CD4-positive, alpha-beta T cell treated with Interleukin-17A for 4 hours (primary cell): ENCODE measurements at places on chromosomes 7 and 10.

DNA sequence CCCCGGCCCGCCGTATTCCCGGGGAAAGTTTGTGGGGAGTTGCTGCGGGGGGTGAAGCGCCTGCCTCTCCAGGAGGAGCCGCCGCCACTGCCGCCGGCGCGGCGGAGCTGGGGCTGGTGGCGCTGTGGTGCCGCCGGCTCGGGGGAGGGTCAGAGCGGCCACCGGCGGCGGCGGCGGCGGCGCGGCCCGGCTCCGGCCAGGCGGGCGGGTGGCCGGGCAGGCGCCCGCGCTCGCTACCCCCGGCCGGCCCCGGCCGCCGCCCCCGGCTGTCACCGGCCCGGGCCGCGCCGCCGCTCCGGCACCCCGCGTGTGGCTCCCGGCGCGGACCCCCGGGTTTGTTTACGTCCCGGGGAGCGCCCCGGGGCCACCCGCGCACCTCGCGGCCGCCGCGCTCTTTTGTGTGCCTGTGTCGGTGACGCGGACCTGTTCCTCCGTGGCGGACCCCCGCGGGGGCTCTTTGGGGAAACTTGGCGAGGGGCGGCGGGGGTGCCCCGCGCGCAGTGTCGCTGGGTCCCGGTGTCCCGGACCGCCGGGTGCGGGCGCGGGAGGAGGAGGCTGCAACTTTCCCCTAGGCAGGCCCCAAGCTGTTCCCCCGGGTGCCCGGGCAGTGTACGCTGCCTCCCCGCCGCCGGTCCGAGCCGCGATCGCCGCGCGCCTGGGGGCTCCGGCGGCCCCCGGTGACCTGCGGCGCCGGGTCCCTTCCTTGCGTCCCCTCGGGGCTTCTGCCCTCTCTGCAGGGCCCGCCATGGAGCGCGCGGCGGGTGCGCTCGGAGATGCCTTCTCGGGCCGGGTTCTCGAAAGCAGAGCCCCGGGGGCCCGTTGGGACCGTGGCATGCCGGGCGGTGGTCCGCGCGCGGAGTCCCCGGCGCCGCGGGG, 593 bp upstream of the CUX1 start:
- peak; percentile 51 for DNase-seq

- no peak for DNase-seq
Observed at GRCh38 chr10:119393421-119393820, 149.1 kb downstream of the RGS10 start.

DNA sequence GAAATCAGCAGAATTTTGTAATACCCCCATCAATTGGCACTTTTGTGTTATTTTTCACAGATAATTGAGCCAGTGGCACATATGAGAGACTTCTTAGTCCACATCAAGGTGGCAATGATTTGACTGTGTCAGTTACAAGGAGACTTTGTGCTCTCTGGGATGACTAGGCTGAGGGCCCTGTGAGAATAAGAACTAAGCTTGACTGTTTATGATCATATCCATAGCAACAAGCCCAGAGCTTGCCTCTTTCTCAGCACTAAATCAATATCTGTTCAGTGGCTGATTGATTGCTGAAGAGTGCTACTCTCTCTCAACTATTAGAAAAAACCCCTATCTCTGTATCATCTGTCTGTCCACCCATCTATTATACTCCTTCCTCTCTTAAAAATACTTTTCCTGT, 185.3 kb upstream of the PLPP4 start:
- no peak for DNase-seq

DNA sequence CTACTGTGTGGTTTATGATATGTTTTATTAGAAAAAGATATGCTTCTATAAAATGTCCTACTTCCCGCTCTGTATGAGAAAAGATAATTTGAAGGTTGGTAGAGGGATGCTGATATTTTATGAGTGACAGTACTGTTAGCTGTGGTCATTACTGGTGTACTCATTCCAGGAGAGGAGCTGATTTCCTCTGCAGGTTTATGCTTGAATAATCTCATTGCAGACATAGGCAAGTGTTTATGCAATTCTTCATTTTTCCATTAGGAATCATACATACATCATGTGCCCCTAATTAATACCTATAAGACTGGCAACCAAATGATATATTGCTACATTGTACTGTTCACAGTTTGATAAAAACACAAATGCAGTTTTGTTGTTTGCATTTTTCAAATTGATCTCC, 269.4 kb downstream of the MALRD1 start:
- no peak for DNase-seq

GRCh38 chr10:117647306-117647705, 104.8 kb downstream of the EMX2 start:
- DNase-seq = no peak

DNA sequence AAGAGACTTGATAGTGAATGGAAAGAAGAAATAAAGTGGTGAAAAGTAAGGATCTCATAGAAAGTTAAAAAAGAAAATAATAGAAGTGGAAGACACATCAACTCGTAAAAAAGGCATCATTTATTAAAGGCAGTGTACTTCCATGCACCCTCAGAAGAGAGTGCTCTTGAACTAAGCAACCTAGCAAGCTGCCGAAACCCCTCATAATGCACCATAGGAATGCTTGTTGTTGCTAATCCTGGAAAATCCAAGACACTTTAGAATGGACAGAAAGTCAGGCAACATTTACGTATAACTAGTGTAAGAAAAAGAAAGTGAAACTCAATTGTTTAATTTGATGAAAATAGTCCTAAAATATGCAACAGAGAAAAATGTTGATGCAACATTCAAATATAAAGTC, 12.8 kb downstream of the TFPI2 start:
- DNase-seq = no peak

- DNase-seq = no peak
Observed at GRCh38 chr7:111132833-111133232, 41.9 kb downstream of the LRRN3 start.

- no peak for DNase-seq
Observed at GRCh38 chr10:95475827-95476468, 85.2 kb downstream of the SORBS1 start.

DNA sequence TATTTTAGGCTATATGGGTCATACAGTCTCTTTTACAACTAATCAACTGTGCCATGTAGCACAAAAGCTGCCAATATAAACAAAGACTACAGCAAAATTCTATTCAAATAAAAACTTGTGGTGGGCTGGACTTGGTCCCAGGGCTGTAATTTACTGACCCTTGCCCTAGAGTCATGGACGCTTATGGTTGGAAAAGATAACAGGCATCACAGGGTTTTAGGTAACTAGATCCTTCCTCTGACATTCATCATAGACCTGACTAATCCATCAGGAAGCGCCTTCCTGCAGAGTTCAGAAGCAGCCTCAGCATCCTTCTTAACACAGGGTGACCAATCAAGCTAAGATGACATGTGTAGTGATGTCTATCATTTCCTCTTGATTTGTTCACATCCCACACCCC, 40.2 kb upstream of the GPAM start:
- DNase-seq = no peak

GRCh38 chr7:52504561-52504960, 530.9 kb upstream of the POM121L12 start:
- no peak for DNase-seq

- peak; percentile 21 for DNase-seq
Observed at GRCh38 chr7:142616121-142616643, 133.1 kb upstream of the PRSS1 start.

- no peak for DNase-seq
Observed at GRCh38 chr10:101061624-101062231, at the start of gene KAZALD1. Gene KAZALD1 (plus strand): TSS chr10:101061989. CDS start chr10:101062593, 604 bp downstream.

- no peak for DNase-seq
Observed at GRCh38 chr7:66246554-66247171, 41.5 kb downstream of the TPST1 start.

DNA sequence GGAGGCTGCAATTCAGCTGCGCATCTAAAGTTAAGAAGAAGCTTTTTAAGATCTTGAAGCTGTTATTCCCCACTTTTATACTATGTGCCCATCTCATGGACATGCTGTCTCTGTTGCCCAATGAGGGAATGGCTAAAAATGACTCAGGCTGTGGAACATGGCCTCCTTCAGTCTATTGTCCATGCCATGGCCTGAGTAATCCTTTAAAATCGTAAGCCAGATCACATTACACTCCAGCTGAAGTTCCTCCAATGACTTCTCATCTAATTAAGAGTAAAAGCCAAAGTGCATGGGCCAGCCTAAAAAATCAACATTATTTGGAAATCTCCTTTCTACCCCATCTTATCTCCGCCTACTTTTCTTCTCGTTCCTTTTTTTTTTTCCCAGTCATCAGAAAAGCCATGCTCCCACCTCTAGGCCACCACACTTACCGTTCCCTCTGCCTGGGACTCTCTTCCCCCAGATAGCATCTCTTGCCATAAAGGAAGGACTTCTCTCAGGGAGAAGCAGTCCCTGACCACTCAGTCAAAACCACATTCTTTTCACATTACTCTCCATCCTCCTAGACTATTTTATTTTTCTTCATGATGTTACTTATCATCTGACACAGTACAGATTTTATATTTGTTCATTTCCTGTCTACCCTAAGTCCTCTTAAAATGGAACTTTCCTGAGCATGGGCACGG, 337.4 kb downstream of the PRPF18 start:
- DNase-seq = no peak

- DNase-seq = no peak
Observed at GRCh38 chr10:75472685-75473084, 41.3 kb downstream of the LRMDA start.

- no peak for DNase-seq
Observed at GRCh38 chr7:35734001-35734483, 39.1 kb upstream of the HERPUD2 start.

DNA sequence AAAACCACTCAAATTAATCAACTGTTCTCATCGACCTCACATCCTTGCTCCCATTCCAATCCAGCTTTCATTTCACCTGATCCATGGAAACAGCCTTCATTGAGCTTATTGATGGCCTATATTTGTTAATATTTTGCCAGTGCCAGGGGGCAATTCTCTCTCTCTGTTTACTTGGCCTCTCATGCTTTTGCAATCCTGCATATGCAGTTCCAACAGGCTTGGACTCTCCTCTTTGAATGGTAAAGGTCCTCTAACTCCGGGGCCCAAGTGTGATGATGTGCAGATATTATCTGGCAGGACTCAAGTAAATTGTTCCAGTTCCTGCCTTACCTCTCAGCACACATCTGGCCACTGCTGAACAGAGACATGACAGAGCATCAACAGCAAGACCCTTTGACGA, 67.3 kb downstream of the ZNF783 start:
- DNase-seq = no peak

GRCh38 chr7:37942934-37943610, 22.6 kb downstream of the EPDR1 start:
- DNase-seq = no peak
